ENCODE measurements at places on chromosomes 2 and 18.

DNA sequence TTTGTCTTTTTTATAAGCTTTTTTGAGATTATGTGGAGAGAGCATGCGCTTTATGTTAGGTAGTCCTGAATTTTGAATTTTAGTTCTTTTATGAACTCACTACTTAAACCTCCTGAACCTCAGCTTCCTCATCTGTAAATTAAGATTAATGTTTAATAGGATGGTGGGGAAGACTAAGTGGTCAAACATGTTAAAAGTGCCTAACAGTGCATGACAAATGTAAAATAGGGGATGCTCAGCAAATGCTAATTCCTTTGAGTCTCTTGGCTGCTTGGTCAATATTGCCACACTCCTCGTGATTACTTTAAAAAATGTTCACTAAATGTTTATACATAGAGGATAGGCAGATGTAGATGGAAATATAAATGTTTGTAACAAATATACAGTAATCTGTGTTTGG, 6.8 kb downstream of the BIRC6 start:
- no peak for DNase-seq

DNA sequence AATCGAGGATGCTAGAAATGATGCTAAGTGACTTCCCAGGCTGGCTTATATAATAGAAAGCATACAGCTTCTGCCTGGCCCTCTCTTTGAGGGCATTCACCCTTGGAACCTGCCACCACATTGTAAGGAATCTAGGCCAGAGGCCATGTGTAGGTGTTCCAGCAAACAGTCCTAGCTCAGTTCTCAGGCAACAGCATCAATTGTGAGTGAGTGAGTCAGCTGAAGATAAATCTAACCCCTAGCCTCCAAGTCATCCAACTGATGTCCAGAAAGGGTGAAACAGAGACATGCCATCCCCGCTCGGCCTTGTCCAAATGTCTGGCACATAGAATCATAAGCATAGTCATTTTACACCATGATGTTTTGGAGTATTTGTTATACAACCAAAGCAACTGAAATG, 324.3 kb upstream of the KLHL14 start:
- no peak for DNase-seq

DNA sequence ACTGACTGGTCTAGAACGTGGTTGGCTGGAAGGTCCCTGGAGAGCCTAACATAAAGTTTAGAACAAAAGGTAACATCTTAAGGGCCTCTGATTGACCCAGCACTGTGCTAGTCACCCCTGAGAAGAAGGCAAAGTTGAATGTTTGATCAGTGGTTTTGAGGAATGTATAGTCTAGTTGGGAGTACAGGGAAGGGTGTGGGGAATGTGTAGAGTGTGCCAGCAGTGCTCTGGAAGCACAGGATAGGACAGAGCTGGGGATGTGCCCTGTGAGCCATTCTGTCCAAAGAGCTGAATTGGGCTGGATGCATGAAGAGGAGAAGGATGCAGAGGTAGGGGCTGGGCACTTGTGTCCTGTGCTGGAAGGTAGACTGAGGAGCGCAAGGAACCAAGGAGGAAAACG, 41.0 kb upstream of the DOCK10 start:
- DNase-seq = no peak

DNA sequence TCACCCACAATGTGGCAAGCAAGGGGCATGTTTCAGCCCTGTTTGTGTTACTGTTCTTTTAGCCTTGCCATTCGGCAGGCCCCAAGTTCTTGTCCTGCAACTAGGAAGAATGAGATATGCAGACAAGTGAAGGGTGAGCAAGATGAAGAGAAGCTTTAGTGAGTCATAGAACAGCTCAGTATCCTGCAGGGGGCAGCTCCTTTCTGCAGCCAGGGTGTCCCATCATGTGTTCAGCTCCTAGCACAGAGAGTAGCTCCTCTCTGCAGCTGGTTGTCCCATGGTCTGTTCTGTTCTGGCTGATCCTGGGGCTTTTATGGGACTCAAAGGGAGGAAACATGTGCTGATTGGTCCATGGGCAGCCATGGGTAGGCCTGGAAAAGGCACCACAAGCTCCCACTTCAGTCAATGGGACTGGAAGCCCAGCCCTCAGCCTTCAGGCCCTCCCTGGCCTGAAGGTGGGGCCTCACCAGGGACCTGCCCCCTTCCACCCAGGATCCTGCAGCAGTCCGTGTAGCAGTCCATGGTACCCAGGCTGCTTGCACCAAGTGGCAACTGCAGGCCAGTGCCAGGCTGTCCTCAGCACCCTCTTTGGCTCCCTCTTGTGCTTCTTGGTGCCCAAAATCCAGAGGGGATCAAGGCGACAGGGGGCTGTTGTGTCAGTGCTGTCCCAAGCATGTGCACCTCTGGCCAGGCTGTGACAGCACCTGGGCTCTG, 326.4 kb downstream of the NR4A2 start:
- no peak for DNase-seq

DNA sequence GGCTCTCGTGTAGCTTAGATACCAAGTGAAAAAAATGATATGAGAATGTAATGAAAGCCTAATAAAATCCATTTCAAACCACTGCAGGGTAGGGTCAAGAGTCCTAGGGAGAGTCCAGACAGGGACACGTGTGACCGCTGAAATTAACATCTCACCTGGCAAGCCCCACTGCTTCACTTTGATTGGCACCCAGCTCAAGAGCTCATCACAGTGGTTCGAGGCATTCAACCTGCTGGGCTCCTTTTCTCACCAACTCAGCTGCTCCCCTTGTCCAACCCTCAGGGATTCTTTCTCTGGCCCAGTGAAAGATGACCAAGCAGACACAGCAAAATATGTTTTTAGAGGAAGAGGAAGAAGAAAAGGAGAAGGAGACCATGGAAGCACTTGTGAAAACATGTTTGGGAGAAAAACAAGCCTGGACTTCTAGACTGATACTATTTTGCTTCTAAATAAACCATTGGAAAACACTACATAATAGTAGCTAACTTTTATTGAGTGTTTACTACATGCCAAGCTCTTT, 49.2 kb upstream of the CREB1 start:
- no peak for DNase-seq

DNA sequence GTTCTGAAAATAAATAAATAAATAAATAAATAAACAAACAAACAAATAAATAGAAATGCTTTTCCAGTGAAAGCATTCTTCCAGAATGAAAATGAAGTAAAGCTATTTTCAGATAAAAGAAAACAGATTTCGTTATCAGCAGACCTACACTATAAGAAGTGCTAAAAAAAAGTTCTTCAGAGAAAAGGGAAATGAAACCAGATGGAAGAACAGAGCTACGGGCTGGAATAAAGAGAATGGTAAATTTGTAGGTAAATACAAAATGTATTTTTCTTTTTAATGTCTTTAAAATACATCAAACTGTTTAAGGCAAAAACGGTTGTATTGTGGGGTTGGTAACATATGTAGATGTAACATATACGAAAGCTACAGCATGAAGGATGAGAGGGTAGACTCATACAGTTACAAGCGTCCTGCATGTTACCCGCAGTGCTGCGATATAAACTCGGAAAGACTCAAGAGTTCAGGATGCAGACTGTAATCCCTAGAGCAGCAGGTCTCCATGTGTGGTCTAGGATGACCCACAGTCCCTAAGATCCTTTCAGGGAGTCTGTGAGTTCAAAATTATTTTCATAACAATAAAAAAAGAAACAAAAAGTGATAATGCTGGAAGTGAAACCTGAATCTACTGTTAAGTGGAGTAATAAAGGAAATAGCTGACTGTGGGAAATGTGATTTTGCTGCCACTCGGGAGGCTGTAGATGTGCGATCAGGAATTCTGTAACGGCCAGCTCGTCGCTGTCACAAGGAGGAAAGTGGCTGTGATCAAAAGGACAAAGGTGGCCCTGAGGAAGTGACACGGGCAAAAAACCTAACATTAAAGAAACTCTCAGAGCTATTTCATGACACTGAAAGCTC, 5.3 kb upstream of the RAB12 start:
- DNase-seq = no peak

GRCh38 chr18:70190529-70190928, 15.0 kb downstream of the RTTN start:
- DNase-seq = no peak

DNA sequence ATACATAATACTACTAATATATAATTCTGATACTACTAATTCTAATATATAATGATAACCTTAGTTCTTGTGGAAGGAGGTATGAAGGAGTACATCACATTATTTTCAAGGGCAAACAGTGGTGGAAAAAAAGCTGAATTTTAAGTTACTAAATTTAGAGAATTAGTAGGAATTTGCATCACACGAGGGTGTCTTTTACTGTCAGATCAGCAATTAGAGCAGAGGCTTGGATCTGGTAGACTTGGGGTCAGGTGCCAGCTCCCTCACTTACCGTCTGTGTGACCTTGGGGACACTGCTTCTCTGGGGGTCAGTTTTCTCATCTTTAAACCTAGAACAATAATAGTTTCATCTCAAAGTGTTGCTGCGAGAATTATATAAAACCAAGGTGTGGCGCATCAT, 114.1 kb upstream of the NEDD4L start:
- no peak for DNase-seq

DNA sequence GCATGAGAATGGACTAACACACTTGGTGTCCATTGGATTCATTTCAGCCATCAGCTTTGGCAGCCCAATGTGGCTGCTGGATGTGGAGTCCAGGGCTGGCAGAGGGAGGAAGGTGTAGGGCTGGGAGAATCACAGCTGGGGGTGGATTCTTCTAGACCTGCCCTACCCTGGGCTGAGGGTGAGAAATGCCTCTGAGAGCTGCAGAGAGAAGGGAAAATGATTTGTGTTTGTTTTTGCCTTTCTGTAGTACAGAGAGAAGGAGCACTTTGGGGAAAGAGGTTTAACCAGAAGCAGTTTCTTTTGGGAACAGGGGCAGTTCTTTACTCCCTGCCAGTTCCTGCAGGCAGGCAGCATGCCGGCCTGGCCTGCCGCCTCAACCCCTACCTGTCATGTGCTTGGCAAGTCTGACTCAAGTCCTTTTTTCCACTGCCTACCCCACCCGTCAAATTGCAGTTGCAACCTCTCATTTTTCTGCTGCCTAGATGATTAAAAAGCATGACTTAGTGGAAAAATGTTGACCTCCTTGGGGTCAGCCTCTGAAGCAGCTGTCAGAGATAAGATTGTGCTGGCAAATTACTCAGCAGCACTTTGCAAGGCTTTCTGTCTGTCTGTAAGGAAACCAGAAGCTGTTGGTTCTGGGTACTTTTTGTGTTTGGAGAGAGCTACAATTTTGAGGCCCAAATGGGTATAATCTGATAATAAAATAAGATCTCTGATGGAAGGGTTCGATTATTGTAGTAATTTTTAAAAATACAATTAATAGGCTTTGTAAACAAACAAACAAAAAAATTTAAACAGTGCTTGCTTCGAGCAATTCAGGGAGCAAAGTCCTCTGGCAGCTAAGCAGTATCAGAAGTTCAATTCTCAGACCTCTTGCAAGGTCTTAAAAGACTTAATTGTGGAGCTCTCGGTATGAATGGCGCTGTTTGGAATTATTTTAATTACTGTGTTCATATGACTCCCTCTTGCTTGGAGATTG, 21.7 kb downstream of the LBH start:
- DNase-seq = no peak

DNA sequence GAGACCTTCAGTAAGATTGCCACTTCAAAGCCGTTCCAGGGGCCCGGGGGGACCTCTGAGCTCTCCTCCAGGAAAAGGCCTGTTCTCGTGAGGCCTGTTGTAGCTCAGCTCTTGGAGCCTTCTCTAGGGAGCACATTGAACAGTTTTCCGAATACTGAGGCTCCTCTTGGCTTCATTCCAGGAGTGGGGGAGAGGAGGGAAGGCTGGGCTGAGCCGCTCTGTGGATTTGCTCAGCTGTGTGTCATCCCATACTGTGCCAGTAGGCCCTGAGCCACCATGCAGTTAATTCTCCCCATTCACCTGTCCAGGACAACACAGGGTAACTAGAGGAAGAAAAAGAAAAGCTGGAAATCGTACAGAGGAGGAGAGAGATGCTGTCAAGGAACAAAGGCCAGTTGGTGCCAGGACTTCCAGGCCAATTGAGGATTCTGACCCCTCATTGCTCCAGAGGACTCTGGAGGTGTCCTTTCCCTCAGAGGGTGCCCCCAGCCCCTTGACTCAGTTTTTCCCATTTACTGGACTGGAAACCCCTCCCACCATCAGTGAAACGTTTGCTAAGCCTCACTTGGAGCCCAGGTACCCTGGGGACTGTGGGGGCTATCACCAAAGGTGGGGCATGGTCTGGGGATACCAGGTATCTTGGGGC, 41.4 kb downstream of the HS1BP3 start:
- no peak for DNase-seq

DNA sequence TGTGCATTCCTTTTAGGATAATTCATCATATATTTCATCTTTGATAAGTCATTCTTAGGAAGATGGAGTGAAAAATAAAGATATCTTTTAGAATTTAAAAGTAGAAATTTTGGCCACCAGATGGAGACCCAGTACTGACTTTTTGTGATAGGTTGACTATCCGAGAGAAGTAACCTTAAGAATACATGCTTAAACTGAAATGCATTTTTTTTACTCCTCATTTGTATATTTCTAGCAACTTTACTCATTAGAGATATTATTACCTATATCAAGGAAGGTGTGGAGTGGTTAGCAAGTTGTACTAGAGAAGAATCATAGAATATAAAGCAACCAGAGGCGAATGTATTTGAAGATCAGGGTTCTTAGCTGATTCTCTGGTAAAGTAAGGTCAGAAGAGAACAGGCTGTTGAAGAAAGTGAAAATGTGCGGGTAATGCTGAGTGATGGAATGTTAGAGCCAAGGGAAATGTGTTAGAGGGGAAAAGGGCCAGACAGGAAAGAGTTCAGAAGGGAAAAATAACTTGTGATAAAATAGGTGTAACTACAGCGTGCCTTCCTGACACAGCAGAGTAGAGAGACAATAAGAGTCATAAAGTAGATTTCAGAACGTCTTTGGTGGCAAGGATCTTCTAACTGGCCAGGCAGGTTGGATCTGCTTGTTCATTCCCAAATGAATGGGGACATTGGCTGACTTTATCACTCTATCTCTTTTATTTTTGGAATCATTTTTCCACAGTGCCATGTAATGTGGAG, 52.3 kb downstream of the TDRD15 start:
- DNase-seq = no peak

DNA sequence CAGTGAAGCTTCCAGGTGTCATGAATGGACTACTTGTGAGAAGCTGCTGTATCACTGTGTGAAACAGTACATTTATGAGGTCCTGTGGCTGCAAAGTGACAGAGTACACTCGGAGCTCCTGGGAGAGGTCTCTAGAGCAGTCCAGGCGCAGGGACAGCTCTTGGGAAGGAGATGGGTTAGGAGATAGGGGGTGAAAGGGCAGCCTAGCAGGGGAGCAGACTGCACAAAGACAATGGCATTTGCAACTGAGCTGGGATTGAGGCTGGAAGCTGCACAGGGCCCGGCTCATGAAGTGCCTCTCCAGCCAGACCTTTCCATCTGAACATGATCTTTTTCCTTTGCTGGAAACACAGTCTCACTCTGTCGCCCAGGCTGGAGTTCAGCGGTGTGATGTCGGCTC, 83.6 kb downstream of the RHOB start:
- DNase-seq = no peak

DNA sequence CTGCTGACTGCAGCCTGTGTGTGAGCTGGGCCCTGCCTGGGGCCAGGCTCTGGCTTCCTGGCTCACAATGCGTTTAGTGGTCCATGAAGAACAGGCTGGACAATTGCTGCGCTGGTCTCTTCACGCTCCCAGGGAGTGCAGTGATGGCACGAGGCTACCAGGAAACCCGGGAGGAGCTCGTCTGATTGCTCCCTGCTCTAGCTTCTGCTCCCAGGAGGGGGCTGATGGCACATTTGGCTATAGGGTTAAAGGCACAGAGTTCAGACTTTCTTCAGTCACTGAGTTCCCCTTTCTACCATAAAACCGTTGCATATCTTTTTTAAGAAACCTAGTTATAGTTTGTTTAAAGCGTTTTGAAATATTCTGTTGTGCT, 60.1 kb downstream of the KCNF1 start:
- DNase-seq = no peak

GRCh38 chr18:7626922-7627440, 59.9 kb downstream of the PTPRM start:
- no peak for DNase-seq

GRCh38 chr2:237869343-237870102, 10.1 kb downstream of the RAMP1 start:
- no peak for DNase-seq
